ENCODE measurements at places on chromosomes 5 and 9.

- DNase-seq, result no peak
Measured at GRCh38 chr9:108811944-108812343, 43.8 kb downstream of the ACTL7B start.

DNA sequence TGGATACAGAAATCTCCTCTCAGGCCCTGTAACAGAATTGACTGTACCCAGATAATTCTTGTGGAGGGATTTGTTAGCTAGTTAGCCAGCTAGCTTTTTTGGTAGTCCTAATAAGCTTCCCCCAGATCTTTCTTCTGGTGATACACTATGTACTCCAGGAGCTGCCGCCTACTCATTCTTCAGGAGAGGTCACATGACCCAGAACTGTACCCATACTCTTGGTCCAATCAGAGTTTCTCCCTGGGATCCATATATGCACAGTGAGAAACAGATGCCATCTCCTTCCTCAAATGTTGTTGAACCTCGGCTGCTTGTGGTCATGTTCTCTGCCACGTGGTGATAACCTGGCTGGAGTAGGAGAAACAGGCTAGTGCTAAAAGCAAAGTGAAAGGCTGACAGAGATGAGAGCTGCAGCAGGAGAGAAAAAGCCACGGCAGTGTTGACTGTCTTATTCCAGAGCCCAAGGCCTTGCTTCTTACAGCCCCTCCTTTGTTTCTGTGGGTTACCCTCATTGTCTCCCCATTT lies 123.0 kb upstream of the RFX3 start:
- DNase-seq, result no peak

GRCh38 chr5:149902177-149902576 lies 42.4 kb downstream of the PDE6A start:
- no peak for DNase-seq

DNA sequence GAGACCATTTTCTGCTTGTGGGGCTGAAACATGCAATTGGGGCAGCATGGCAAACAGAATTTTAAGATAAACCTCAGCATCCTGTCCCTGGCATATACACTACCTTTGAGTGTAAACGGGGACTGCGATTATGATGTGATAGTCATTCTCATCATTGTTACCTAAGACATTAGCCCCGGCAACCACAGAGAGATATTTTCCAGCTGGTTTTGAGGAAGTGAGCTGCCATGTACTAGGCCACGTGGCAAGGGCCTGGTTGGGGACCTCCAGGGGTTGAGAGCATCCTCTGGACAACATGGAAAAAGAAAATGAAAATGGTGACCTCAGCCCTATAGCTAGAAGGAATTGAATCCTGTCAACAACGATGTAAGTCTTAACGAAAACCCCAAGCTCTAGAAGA lies 623.6 kb upstream of the CDH18 start:
- DNase-seq, result no peak

DNA sequence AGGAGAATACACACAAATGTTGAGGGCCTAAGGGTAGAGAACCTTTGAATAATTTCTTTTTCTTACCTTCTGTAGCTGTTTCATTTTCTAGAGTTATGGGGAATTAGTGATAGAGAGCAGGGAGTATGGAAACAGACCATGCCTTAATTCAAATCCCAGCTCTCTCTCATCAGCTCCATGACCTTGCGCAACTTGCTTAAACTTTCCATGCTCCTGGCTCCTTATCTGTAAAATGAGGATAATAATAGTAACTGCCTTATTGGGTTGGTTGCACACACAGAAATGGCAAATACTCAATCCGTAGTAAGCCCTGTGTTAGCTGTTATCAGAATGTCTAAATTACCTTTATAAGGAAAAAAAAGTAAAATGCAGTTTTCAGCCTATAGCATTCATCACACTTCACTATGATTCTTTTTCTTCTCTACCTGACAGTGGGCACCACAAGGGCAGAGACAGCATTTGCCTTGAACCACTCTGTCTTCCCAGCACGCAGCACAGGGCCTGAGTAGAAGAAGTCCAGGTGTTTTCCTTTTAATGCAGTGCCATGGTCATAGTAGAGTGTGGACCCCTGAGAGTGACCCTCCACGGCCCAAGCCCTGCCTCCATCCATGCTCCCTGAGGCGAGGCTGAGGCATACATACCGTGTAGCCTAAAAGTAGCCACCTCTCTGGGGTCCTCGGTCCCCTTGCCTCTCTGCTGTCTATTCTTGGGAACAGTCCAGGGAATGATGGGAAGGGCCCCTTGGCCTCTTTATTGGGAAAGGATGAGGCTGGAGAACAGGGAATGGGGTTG lies 17.4 kb downstream of the C5orf15 start:
- no peak for DNase-seq

- no peak for DNase-seq
Measured at GRCh38 chr5:175542232-175542965, 64.0 kb downstream of the SFXN1 start.

DNA sequence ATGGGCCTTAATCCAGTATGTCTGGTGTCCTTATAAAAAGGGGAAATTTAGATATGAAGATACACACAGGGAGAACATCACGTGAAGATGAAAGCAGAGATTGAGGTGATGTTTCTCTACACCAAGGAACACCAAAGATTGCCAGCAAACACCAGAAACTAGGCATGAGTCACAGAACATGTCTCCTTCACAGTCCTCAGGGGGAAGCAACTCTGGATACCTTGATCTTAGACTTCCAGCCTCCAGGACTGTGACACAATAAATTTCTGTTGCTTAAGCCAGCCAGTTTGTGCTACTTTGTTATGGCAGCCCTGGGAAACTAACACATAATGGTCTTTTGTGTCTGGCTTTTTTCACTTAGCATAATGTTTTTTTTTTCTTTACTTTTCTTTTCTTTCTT lies 41.2 kb upstream of the STRBP start:
- DNase-seq, result no peak

DNA sequence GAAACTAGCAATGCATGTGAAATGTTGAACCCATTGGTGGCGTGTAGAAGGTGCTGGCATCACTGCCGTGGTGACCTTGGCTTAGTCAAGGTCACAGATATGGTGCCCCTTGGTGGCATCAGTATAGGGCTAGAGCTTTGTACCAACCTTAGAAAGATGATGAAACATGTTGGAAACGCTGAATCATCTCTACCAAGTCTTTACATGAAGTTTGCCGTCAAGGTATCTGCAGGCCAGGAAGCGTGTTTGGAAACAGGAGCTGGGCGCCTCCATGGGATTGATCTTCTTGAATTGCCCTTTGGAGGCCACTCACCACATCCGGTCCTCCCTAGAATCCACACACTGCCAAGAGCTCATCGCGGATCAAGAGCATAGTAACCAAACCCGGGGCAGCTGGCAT lies 16.9 kb upstream of the BOD1 start:
- no peak for DNase-seq

- DNase-seq, result no peak
Measured at GRCh38 chr9:132168851-132169250, 7.0 kb downstream of the NTNG2 start.

Data from activated effector memory CD4-positive, alpha-beta T cell treated with Interleukin-2 at 50 U/mL for 16 hours (primary cell).